ENCODE measurements at places on chromosomes 2 and 18.
A peak's percentile ranks its signal among the peaks of the same experiment; 100 is the strongest.

DNA sequence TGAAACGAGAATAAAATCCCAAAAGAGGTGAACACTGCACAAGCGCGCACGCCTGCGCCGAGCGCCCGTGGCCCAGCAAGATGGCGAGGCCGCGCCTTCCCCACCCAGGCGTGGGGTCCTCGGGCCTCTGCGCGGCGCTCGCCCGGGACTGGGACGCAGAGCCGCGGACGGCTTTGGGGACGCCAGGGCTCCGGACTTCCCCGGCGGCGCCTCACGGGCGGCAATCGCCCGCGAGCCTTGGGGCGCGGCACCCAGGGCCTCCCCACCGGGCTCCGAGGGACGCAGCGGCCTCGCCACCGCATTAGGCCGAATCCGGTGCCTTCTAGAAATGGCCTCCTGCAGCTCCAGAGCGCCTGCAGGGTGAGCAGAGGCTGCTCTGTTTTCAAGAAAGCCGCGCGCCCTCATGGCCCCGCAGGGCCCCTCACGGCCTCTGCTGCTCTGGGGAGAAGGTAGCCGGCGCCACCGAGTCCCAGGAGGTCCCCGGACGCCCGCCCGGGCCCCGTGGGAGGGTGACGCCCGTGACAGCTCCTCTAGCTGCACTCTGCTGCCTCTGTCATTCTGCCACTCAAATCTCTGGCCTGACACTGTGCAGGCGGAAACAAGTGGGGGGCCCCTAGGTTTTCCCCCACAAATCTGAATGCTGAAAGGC is 35.9 kb upstream of the POMC start:
- peak; percentile 36 for DNase-seq

GRCh38 chr18:35121531-35121930 is 80.3 kb downstream of the MAPRE2 start:
- no peak for DNase-seq

GRCh38 chr18:54952026-54952425 is 7.2 kb downstream of the CCDC68 start:
- no peak for DNase-seq

GRCh38 chr2:481388-481787 is 193.5 kb upstream of the ALKAL2 start:
- no peak for DNase-seq

DNA sequence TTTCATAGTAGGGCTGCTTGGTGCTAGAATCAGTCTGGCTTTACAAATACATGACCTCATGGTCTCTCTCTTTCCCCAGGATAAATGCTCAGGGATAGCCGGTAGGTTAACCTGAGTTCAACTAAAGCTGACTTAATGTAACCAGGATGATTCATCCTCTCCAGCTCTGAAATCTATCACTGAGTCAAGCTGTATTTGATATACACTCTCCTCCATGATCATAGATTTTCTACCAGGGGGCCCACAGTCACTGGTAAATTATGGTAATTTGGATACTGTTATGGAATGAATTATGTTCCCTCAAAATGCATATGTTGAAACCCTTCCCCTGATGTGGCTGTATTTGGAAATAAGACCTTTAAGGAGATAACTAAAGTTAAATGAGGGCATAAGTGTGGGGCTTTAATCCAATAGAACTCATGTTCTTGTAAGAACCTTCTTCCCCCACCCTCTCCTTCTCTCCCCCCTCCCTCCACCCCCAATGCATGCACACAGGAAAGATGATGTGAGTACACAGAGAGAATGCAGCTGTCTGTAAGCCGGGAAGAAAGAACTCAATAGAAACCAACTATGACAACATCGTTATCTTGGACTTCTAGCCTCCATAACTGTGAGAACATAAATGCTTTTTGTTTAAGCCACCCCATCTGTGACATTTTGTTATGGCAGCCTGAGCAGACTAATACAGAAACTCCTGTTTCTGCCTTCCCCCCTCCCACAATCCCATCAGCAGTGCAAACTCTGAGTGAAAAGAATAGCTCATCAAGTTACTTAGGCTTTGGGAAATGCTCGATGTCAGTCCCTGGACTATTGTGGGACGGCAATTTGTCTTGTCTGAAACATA is 134.9 kb upstream of the KYNU start:
- no peak for DNase-seq

- DNase-seq: no peak
Observed at GRCh38 chr18:75635096-75635495, 207.6 kb upstream of the SMIM21 start.

DNA sequence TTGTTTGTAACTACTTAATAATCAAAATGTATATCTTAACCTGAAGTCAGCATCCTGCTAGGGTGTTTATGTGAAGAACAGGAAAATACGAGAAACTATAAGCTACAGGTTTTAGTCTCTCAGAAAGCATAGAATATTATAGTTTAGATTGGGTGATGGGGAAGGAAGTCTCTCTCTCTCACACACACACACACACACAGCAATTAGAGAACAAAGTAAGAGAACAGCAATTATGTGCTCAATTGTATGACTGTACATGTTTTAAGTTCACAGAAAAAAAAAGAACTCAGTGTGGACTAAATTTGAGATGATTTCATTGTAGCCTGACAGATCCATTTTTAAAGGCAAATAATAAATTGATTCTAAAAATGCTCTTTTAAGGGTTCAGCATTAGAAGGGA is 94.3 kb upstream of the ZNF516 start:
- no peak for DNase-seq

DNA sequence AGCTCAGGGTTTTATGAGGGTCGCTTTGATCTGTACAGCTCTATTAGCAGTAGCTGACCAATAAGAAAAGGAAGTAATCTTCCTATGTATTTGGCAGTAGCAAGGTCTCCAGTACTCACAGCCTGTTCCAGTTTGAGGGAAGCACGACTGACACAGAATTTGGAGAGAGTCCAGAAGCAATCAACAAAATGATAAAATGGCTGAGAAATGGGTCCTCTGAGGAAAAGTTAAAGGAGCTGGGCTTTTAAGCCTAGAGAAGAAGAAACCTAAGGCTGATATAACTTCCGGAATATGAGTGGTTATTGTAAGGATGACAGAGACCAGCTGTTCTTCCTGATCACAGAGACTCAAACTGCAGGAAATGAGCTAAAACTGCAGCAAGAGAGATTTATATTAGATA is 382.8 kb downstream of the GPD2 start:
- DNase-seq: no peak

DNA sequence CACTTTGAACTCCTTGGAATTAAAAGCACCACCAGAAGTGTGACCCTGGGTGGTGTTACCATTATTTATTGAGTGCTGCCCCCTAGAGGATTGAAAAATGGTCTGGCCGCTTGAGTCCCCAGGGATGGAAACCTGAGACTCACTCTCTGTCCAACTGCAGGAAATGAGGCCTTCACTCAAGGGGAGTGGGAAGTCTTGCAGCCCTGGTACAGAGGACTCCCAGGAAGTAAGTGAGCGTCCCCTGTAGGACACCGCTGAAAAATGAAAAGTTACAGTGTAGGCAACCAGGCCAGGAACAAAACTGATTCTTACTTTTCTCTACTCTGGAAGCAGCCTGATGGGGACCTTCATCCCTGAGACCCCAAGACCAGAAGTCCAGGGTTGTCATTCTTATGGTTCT is 2.2 kb upstream of the NRP2 start:
- peak; percentile 43 for DNase-seq

DNA sequence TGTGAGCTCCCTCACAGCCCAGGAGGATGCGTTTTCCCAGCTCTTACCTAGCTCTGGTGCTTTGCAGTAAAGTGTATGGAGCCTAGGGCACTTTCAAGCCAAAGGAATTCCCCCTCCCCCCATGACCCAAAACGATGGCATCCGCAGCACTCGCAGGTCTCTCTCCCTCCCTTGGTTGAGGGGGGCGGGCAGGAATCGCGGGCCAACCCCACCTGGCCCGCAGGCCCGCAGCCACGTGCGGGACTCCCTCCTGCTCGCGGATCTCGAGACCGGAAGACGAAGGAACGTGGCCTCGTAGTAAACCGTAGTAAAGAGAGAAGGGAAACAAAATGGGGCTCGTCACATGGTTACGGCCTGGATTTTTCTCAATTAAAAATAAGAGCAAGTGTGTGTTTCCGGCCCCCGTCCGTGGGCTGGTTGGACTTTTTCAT is 8.5 kb downstream of the IRS1 start:
- DNase-seq: no peak

GRCh38 chr18:59744271-59744721 is 47.1 kb upstream of the CCBE1 start:
- no peak for DNase-seq

DNA sequence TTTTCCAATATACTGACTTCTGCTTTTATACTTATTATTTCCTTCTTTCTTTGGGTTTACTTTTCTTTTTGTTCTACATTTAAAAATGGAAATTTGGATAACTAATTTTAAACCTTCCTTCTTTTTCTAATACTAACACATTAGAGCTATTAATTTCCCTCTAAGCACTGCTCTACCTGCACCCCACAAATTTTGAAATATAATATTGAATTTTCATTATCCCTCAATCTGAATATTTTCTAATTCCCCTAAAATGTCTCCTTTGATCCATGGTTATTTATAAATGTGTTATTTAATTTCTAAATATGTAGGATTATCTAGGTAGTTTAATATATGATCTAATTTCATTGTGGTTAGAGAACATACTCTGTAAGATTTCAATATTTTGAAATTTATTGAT is 63.4 kb upstream of the LGALSL start:
- no peak for DNase-seq

DNA sequence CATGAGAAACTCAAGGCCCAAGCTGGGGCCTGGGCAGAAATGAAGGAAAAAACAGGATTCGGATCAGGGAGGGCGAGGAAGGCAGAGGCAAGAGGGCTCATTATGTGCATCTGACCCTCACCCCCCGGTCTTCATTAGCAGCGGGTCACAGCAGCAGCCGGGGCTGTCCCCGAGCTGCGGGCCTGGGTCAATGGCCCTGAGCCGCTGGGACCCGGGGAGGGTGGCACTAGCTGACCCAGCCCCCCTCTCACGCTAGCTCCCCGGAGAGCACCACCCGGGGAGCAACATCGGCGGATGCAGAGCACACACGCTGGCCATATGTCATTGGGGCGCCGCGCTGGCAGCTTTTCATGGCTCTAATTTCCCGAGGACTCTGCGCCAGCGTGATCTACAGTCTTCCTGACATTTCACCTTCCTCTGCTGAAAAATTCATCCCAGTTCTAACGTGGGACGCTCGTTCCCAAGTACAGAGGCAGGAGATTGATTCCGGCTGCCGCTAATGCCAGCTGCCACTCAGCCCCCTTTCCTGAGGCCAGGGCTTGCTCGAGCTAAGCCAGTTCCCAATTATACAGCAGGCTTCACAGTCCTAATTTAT is 63.7 kb downstream of the EIPR1 start:
- DNase-seq: no peak

- DNase-seq: no peak
Observed at GRCh38 chr2:152098496-152099366, at the start of gene CACNB4. Gene CACNB4, minus strand, starts transcription at chr2:152099044.

DNA sequence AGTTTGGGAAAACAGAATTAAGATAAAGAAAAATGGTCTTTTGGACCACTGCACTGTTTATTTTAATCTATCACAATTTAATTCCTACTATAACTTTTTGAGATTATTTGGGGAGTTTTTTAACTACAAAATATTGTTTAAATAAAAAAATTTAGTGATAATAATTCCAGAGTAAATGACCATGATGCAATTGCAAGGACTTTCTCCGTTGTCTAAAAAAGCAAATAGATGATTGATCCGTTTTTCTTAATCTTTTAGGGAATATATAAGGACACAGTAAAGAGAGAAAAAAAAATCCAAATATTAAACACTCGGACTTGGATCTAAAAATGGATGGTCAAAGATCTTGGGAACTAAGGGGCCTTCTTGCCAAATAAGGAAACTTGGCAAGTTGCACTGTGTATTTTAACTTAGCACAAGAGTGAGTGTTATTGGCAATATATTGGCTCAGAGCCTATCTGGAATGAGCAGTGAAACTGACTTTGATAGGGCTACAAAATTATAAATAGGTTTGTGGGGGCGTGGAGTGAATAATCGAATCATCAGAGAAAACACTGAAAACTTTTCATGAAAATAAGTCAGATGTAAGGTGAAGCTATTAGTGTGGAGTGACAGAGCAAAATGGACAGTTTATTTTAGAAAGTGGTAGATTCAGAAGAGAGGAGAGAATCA is 2.0 kb downstream of the MAP3K20 start:
- DNase-seq: no peak

DNA sequence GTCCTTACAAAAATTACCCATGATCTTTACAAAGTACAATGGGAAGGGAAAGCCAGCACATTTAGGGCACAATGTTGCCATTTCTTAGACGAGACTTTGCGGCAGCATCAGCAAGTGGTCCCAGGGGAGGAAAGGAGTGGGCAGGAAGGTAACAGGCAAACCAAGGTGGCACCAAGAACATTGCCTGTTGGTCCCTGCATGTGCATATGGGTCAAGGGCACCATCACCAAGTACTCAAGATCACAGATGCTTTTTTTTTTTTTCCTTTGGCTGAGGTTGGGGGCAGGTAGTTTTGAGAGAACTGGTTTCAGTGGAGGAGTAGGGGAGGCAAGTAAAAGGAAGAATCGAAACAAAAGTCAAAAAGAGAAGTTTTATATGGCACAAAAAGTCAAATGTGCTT is 752 bp upstream of the CYTIP start:
- DNase-seq: peak; percentile 36

GRCh38 chr2:197167608-197168314 is 142.8 kb downstream of the ANKRD44 start:
- DNase-seq: no peak

DNA sequence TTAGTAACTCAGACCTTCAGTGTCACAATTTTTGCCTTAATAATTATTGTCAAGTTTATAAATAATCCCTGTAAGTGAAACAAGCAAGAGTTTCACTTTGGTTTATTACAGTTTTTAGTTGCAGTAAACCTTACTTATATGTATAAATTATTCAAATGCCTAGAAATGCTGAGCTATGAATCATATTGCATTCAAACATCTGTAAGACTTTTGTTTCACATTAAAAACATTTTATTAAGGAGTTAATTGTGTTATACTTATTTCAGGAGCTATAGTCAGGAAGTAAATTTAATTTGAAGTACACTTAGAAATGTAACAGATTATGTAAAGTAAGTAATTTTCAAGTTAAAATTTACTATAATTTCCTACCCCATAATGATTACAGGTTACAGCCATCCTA is 3.9 kb upstream of the ETAA1 start:
- DNase-seq: no peak

DNA sequence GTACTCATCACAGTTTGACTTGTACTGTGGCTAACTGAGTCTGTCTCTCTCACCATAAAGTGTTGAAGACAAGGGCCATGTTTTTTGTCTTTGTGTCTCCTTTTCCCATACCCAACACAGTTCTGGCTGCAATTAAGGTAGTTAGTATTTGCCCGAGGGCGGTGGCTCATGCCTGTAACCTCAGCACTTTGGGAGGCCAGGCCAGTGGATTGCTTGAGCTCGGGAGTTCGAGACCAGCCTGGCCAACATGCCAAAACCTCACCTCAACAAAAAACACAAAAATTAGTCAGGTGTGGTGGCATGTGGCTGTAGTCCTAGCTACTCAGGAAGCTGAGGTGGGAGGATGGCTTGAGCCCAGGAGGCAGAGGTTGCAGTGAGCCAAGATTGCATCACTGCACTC is 6.9 kb upstream of the KIF3C start:
- no peak for DNase-seq
